ENCODE measurements at places on chromosomes 13 and 19. TPM values are rescaled to one million over a fixed set of nuclear protein-coding genes. Genes with fewer than 3 reads are reported as not detected.

Gene HIPK4
- 0.10 TPM for polyA plus RNA-seq

Gene ZNF254
- 41.3 TPM for polyA plus RNA-seq

Gene KLK14
- 0.27 TPM for polyA plus RNA-seq

Gene OR4F17
- not detected for polyA plus RNA-seq

Gene YJEFN3
- polyA plus RNA-seq: 10.0 TPM

Gene FAM124A
- 4.3 TPM for polyA plus RNA-seq

Gene PALM3
- polyA plus RNA-seq: 27.1 TPM

Gene TTC9B
- polyA plus RNA-seq: not detected

Gene CCDC106
- 21.0 TPM for polyA plus RNA-seq

Gene IGFL3
- not detected for polyA plus RNA-seq

Gene CBARP
- polyA plus RNA-seq: 1.6 TPM

Gene ZNF583
- 10.9 TPM for polyA plus RNA-seq

DNA sequence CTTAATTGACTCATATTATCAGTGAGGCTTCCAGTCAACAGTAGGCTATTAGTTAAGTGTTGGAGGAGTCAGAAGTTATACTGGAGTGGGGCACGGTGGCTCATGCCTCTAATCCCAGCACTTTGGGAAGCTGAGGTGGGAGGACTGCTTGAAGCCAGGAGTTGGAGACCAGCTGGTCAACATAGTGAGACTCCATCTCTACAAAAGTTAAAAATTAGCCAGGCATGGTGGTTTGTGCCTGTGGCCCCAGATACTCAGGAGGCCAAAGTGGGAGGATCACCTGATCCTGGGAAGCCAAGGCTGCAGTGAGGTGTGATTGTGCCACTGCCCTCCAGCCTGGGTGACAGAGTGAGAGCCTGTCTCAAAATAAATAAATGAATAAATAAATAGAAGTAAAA lies 53.2 kb downstream of the COMP start:
- DNase-seq: no peak

DNA sequence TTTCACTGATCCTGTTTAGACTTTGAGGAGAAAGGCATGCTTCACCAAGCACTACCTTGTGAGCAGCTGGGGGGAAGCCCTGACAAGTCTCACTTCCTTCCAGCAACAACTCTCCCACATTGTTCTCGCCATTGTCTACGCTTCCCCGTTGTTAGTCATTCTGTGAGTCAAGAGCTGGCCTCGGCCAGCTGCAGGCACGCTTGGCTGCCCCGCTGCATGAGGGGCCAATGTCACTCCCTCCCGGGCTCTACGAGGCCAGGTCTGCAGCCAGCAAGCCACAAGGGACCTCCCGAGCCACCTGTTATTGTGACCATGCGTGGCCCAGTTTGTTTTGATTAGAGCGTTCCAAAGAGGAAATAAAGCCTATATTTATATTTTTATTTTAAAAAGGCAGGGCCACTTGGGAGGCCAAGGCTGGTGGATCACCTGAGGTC lies 220.9 kb downstream of the FOXO1 start:
- DNase-seq: no peak

DNA sequence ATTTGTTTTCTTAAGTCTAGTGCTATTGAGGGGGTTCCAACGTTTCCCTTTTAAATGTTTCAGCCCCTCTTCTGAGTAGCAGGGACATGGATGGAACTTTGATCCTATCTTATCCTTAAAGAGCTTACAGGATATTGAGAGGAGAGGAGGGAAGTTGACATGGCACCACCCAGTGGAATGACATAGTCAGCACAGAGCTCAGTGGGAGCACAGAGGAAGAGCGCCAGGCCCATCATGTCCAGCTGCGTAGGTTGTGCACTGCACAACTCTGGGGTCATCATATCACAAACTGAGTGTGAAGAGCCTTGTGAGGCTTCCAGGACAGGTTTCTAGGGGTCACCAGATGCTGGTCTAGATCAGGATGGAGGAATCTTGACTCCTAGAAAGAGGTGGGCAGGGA lies 4.6 kb upstream of the CDC42EP5 start:
- DNase-seq: no peak

GRCh38 chr19:55041627-55042343 lies 3.7 kb upstream of the GP6 start:
- DNase-seq: no peak

GRCh38 chr13:52061587-52061986 lies 37.1 kb downstream of the UTP14C start:
- DNase-seq: no peak

- DNase-seq: no peak
Measured at GRCh38 chr13:92355213-92355612, 871.4 kb upstream of the GPC6 start.

- no peak for DNase-seq
Measured at GRCh38 chr13:109135018-109135417, 505.6 kb downstream of the MYO16 start.

DNA sequence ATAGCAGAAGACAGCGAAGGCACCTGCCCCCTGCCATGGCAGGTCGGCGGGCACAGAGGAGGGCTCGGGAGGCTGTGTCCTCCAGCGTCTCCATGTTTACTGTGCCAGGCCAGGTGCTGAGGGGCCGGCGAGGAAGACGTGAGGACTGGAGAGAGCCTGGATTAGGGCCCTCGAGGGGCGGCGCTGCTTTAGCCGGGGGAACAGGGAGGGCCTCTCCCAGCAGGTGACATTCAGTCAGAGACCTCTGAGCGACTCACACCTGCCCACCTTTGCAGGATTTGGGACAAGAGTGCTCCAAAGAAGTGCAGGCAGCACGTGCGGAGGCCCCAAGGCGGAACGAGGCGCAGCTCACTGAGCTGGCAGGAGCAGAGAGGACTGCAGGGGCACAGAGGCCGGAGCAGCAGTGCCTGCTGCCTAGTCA lies 17.6 kb downstream of the KDM4B start:
- no peak for DNase-seq

GRCh38 chr13:30113551-30113950 lies 193.8 kb downstream of the KATNAL1 start:
- no peak for DNase-seq

- DNase-seq: no peak
Measured at GRCh38 chr13:101486708-101487437, 34.4 kb downstream of the ITGBL1 start.

DNA sequence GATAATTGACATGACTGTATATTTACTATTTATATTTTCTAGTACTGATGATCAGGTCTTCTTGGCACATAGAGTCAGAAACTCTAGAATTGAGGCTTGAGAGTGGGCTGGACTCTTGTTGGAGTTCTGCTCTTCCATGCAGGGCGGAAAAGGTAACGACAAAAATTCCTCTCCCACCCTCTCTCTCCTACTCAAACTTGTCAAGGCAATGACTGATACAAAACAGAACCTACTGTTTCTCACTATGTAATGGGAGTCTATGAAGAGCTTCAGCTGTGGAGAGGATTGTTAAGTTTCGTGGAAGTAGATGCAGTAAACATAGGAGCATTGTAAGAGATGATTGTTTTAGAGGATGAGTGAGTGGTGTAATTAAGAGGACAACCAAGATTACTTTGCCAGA lies 8.8 kb downstream of the EDNRB start:
- no peak for DNase-seq

DNA sequence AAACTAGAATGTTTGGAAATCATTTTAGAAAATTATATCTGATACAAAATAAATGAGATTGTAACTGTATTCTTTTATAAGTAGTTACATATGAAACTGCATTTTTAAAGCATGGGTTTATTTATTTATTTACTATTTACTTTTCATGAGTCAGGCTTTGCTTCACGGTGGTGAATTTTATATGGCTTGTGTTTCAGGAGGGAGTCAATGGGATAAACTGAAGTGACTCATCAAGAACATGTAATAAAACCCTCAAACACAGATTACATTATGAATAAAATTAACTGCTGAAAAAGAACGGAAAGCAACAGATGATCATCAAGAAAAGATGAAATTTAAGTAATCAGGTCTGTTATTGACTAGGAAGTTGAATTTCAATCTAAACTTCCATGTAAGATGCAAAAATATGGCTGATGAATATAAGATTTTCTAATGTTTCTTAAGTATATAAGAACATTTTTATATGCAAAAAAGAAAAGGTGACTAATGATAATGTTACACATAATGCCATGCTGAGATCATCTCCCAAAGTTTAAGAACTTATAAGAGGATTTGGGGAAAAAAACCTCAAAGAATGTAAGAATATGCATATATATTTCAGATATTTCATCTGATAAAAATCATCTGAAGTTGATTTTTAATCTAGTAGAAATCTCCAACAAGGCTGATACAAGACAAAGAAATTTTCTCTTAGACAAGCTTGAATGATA lies 383.6 kb downstream of the SLITRK1 start:
- DNase-seq: no peak

GRCh38 chr13:80363890-80364503 lies 23.1 kb upstream of the SPRY2 start:
- no peak for DNase-seq

- no peak for DNase-seq
Measured at GRCh38 chr13:49607761-49608160, 20.5 kb upstream of the ARL11 start.

DNA sequence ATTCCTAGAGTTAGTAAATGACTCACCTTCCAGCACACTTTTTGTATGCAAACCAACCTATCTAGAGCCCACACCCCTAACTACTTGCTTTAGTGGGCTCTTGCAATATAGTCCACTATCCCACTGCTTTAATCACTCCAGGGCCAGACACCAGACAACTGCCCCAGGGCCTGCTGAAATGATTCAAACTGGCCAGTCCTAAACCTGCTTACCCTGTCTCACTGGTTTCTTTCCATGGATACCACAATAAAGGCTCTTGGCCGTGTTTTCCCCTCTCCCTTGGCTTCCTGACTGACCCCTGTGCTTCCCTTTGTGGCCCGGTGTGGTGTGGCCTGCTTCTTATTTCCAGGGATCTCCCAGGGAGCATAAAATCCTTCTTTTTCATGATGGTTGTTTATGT lies 14.6 kb downstream of the HS6ST3 start:
- DNase-seq: no peak

GRCh38 chr19:45920458-45920857 lies 5.9 kb upstream of the NANOS2 start:
- DNase-seq: no peak

DNA sequence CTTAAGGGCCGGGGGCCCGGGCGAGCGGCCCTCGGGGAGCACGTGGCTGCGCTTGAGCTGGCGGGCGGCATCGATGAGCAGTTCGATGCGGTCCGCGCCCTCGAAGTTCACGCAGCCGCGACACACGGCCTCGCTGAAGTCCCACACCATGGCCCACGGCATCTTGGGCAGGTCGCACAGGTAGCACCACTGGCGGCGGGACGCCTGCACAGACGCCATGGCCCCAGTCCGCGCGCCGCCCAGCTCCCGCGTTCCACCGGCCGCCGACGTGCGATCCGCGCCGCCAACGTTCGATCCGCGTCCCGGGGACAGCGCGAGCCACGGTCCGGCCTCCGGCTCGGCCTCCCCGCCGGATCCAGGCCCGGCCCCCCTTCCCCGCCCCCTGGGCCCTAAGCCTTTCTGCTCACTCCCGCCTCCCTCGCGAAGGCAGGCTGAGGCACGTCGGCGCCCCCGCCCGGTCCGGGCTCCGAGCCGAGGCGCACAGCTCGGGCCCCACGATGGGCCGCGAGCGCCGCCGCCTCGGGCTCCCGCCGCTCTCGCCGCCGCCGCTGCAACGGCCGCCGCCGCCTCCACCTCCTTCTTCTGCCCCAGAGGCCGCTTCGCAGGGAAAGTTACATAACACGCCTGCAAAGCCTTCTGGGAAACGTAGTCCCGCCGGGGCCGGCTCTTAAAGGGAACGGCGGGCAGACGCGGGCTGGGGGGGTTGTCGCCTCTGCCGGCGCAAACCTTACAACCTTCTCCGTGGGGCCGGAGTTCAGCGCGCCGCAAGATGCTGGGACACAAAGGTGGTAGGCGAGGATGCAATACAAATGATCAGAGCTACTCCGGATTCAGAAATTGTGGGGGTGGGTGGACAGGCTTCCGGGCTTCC lies at the start of gene IRF2BP1:
Gene IRF2BP1 (minus strand): TSS at position 586 of the 871 bp plus-strand sequence. CDS start 367 bp downstream, at position 219.
- DNase-seq: no peak

DNA sequence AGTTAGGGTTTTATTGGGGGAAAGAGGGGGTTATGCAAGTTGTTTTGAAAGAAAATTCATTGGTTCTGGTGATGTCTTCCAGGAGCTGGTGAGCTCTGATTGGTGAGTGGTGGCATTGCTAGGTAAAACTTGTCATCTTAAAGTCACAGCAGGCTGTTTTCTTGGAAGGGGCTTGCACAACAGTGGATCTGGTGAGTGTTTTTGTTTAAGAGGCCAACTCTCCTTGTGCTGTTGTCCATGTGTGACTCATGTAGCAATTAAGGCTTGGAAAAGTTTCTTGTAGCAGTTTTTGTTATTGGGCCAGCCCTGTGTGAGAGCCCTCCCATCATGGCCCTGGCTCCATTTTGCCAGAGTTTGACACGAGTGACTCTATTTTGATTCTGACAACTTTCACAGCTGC lies 109.4 kb downstream of the RFC3 start:
- no peak for DNase-seq

- no peak for DNase-seq
Measured at GRCh38 chr13:48398450-48399095, 14.3 kb downstream of the LPAR6 start.

GRCh38 chr19:3462991-3463713 lies 17.2 kb downstream of the SMIM24 start:
- DNase-seq: no peak

DNA sequence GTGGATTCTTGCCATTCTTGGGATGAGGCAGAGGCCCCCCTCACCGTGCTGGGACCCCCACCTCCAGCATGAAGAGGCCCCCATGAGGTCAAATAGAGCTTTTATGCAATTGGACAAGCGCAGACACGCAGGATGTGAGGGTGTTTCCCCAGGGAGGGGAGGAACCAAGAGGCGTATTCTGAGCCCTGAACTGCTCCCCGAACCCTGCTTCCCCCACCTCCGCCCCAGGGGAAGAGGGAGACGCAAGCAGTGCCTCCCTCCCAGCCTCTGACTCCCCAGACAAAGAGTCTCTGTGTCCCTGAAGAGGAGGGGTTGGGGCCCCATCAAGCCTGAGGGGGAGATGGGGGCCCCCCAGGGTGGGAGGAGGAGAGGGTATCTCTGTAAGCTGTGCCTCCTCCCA lies 1.3 kb upstream of the RDH8 start:
- DNase-seq: no peak

- DNase-seq: peak; percentile 58
Measured at GRCh38 chr13:112443995-112444311, 67.8 kb downstream of the SPACA7 start.

DNA sequence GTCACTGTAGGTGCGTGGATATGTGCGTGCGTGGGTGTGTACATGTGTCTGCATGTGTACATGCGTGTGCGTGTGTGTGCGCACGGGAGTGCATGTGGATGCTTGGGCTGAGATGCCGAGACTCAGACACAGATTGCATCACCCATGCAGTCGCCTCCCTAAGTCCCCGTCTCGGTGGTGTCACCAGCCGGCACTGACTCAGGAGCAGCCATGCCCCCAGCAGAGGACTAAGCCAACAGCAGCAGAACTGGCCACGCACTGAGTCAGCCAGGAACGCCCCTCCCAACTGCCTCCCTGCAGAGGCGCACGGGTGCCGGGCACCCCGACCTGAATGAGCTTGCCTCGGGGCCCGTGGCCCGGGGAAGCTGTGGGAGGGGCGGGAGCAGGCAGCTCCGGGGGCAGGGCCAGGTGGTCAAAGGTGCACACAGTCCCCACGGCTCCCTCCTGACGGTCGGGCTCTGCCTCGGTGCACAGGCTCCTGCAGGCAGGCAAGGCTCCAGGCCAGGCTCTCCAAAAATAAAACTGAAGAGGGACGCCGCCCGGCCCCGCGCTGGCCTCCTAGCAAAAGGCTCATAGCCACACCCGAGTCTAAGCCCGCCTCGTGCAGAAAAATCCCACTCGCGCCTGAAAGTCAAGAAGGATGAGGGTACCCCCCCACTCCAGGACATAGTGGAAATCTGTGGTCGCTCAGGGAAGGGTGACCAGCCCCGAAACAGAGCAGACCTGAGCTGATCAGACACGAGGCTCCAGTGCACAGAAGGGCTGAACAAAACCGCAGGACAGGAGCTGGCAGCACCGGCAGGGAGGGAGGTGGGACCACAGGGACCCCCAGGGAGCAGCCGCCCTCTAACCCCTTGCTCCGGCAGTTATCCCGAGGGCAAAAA lies 49.2 kb downstream of the GADD45B start:
- no peak for DNase-seq

All from right renal pelvis (tissue), 4 donors.